Activated T-cell treated with anti-CD3 and anti-CD28 coated beads, Interleukin-2, amount 50 U/mL, for 72 hours (primary cell): ENCODE measurements at places on chromosomes 1 and 21. TPM values are rescaled to one million over a fixed set of nuclear protein-coding genes. Genes with fewer than 3 reads are reported as not detected.

DNA sequence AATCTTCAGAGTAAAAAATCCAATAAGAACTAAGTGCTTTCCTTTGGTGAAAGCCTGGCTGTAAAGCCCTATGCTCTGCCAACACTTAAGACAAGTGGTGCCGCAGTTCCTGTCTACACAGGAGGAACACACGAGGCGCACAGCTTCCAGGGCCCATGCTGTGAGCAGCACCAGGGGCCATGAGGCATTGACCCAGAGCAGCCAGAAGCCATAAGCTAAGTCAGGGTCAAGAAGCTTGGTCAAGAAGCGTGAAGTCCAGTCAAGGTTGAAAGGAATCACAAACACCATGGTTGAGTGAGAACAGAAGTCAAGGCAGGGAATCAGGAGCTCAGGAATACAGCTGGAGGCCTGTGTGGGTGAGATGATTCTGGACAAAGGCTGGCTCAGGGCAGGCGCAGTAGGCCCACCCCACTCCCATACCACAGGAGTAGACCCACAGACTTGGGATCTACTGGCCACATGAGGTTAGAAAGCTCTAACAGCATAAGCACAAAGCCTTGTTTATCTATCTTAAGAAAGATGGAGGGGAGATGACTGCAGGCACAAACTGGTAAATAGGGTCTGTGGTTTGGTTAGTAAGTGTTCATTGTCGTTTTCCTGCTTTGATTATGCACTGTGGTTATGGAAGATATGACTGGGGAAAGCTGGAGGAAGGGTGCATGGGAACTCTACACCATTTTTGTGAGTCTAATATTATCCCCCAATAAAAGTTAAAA is 42.9 kb upstream of the RCAN3 start:
- no peaks in the 10 kb centered on the region for H3K27me3 ChIP-seq
- no peak overlapping the region for H3K4me3 ChIP-seq
- peaks cover 27% of the 10 kb centered on the region for H3K4me1 ChIP-seq
- DNase-seq = no peak

The SNAP47 gene
- 35.3 TPM for total RNA-seq

The PGBD5 gene
- 0.12 TPM for total RNA-seq

DNA sequence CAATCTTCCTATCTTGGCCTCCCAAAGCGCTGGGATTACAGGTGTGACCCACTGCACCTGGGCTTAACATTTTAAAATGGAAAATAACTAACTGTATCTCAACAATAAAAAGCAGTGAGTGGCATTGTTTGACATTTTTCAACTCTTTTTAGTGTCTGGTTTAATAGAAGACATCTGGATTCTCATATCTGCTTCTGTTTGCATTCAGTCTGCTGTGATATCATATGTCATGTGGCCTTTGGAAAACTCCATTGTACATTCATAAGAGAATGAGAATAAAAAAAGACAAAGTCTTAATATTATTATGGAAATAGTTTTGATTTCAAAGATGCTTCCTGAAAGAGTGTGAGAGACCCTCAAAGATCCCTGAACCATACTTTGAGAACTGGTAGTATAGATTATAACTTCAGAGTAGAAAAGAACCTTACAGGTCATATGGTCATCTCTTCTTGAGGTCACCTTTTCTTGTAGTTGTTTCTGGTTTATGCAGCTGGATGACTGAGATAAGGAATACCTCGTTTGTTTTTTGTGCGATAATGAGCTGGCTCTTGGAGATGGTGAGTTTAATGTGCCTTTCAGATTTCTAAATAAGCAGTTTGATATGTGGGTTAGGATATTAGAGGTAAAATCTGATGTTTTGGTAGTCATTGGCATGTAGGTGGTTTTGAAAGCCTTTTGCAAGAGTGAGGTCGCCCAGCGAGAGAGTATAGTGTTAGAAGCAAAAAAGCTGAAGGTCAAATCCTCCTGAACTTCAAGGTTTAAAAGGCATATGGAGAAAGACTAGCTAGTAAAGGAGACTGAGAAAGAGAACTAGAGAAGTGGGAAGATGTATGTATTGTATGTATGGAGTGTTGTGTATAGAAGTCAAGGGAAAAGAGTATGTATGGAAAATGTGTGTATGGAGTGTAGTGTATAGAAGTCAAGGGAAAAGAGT is 17.2 kb downstream of the CEP350 start:
- peaks cover 2% of the 10 kb centered on the region for H3K36me3 ChIP-seq
- no peak overlapping the region for H3K27ac ChIP-seq
- H3K27me3 ChIP-seq = no peaks in the 10 kb centered on the region
- H3K4me3 ChIP-seq = no peak overlapping the region

The DIPK1A gene
- 9.3 TPM for total RNA-seq

- H3K4me1 ChIP-seq = no peaks in the 10 kb centered on the region
- peak overlapping the region; percentile 33 for H3K27ac ChIP-seq
- no peaks in the 10 kb centered on the region for H3K27me3 ChIP-seq
- no peak overlapping the region for H3K4me3 ChIP-seq
Observed at GRCh38 chr1:30965924-30966599, 57.5 kb upstream of the SDC3 start.

- peaks cover 64% of the 10 kb centered on the region for H3K27me3 ChIP-seq
- H3K4me1 ChIP-seq = peaks cover 12% of the 10 kb centered on the region
- no peak overlapping the region for H3K27ac ChIP-seq
- H3K36me3 ChIP-seq = no peaks in the 10 kb centered on the region
- H3K4me3 ChIP-seq = peak overlapping the region; percentile 61
Observed at GRCh38 chr1:14599800-14600199, 1.3 kb downstream of the KAZN start.

GRCh38 chr1:200304171-200304570 is 105.7 kb downstream of the ZNF281 start:
- no peak overlapping the region for H3K27ac ChIP-seq
- H3K4me3 ChIP-seq = no peak overlapping the region
- peaks cover 16% of the 10 kb centered on the region for H3K4me1 ChIP-seq
- H3K27me3 ChIP-seq = peaks cover 30% of the 10 kb centered on the region
- no peak for DNase-seq
- H3K36me3 ChIP-seq = no peaks in the 10 kb centered on the region

GRCh38 chr1:153805886-153806719 is 30.9 kb downstream of the SLC27A3 start:
- no peaks in the 10 kb centered on the region for H3K36me3 ChIP-seq
- no peak for DNase-seq
- peak overlapping the region; percentile 99 for H3K27ac ChIP-seq
- H3K4me1 ChIP-seq = peaks cover 41% of the 10 kb centered on the region
- H3K4me3 ChIP-seq = peak overlapping the region; percentile 93
- H3K27me3 ChIP-seq = no peaks in the 10 kb centered on the region

GRCh38 chr1:161420763-161421455 is 53.2 kb upstream of the CFAP126 start:
- no peak overlapping the region for H3K27ac ChIP-seq
- peak overlapping the region; percentile 70 for H3K4me3 ChIP-seq

DNA sequence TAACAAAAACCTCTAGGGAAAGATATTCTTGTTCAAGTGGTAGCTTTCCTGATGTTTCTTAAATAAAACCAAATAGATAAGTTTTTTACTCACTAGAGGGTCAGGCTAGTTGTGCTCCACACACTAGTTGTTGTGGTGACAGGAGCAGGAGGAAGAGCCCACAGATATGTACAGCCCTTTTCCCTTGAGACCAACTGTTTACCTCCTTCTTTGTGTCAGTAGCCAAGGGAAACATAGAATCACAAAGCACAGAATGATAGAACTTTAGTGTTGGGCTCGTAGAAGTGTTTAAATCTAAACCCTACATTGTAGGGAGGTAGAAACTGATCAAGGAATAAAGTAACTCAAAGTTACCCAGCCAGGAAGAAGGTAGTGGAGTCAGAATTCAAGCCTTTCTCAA is 309.0 kb downstream of the CTH start:
- no peaks in the 10 kb centered on the region for H3K27me3 ChIP-seq
- H3K4me1 ChIP-seq = no peaks in the 10 kb centered on the region
- no peak overlapping the region for H3K27ac ChIP-seq
- no peaks in the 10 kb centered on the region for H3K36me3 ChIP-seq
- DNase-seq = no peak

The CD247 gene
- 178 TPM for total RNA-seq

GRCh38 chr1:19035377-19036040 is 79.0 kb upstream of the IFFO2 start:
- DNase-seq = no peak
- peaks cover 25% of the 10 kb centered on the region for H3K27me3 ChIP-seq
- no peak overlapping the region for H3K27ac ChIP-seq
- H3K36me3 ChIP-seq = no peaks in the 10 kb centered on the region
- no peaks in the 10 kb centered on the region for H3K4me1 ChIP-seq
- no peak overlapping the region for H3K4me3 ChIP-seq

The SLC2A5 gene
- not detected for total RNA-seq

The PKP1 gene
- not detected for total RNA-seq

DNA sequence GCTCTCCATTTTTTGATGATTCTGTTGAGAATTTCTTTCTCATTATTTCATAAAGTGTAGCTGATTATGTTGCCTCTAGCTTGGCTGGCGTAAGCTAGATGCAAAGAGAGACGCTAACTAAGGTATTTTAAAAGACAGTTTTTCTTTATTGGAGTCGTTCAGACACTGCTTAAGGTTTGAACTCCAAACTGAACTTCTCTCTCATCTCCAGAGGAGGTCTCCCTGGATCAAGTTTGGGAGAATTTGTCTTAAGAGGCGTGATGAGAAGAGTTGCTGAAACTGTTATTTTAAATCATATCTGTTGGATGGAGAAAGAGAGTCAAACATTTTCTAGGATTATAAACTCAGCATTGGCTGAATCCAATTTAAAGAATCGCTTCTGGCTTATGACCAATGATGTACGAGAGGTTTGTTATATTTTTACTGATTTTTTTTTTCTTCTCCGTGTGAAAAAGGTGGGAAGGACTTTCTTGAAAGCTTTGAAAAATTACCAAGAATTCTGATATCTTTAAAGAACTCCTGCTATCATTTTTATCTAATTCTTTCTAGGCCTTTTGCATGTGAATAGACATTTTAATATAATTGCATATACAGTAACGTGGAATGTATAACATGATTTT is 34.0 kb downstream of the MAP3K7CL start:
- H3K36me3 ChIP-seq = no peaks in the 10 kb centered on the region
- no peaks in the 10 kb centered on the region for H3K4me1 ChIP-seq
- no peak for DNase-seq
- H3K27ac ChIP-seq = peak overlapping the region; percentile 26

DNA sequence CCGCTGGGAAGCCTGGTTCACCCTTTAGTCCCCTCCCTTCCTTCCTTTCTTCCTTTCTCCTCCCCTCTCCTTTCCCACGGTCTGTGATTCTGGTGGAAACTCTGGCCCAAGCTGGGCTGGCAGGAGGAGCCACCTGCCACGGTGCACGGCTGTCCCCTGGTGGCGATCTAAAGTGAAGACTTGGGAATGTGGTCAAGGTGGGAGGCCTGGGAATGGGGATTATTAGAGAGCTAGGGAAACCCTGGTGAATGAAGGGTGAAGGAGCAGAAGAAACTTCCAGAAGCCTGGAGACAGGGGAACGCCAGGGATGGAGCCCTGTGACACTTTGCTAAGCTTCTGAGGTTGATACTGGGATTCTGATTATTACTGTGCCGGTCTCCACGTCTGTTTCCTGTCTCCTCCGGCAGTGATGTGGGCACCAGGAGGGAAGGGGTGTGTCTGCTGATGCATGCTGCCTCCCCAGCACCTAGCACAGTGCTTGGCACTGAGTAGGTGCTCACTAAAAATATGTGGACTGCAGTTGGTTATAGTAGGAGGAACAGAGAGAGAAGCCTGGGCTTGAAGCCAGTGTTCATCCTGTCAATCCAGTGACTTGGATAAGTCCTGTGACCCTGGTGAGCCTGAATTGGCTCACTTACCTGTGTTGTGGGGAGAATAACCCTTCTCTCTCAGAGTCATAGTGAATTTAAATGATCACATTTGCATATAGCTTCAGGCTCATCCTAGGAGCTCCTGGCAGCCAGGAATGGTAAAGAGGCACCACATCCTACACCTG is 71.2 kb upstream of the NBPF3 start:
- no peak overlapping the region for H3K27ac ChIP-seq
- peak; percentile 54 for DNase-seq
- H3K27me3 ChIP-seq = no peaks in the 10 kb centered on the region
- H3K36me3 ChIP-seq = no peaks in the 10 kb centered on the region

DNA sequence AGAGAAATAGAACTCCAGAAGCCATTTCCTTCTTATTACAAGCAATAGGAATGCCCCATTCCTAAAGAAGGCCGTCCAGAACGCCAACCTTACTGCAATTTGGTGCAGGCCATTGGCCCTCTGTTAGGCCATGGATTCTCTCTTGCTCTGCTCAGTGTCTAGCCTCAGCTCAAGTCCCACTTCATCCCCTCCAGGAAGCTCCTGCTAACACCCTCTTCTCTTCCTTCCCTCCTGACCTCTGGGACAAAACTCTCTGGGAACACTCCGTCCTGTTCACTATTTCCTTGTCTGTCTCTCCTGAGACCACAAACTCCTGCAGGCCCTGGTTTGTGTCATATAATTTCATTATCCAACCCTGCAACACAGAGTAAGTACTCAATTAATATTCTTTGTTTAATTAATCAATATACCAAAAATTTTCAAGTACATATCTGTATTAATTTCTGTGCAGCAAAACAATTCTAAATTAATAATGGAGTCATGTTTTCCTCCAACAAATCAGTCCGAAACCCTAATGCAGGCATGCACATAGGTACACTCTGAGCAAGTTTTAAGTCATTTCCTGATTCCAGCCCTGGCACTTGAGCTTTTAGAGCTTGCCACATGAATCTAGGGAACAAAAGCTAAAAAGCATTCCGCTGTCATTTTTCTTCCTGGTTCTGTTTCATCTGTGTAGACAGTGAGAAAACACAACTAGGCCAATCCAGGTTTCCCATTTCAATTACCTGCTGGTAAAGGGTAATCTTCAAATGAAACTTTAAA is 245.3 kb downstream of the SETD4 start:
- no peaks in the 10 kb centered on the region for H3K4me1 ChIP-seq
- no peaks in the 10 kb centered on the region for H3K36me3 ChIP-seq
- no peaks in the 10 kb centered on the region for H3K27me3 ChIP-seq
- no peak overlapping the region for H3K27ac ChIP-seq
- H3K4me3 ChIP-seq = no peak overlapping the region
- DNase-seq = no peak

The KRTAP20-4 gene
- total RNA-seq = not detected

The DPT gene
- total RNA-seq = not detected

GRCh38 chr1:229819091-229819490 is 193.0 kb downstream of the URB2 start:
- no peaks in the 10 kb centered on the region for H3K4me1 ChIP-seq
- H3K36me3 ChIP-seq = no peaks in the 10 kb centered on the region
- DNase-seq = no peak
- peaks cover 29% of the 10 kb centered on the region for H3K27me3 ChIP-seq
- H3K27ac ChIP-seq = no peak overlapping the region

- no peaks in the 10 kb centered on the region for H3K36me3 ChIP-seq
- H3K27ac ChIP-seq = no peak overlapping the region
- no peaks in the 10 kb centered on the region for H3K4me1 ChIP-seq
- H3K27me3 ChIP-seq = peaks cover 8% of the 10 kb centered on the region
- H3K4me3 ChIP-seq = no peak overlapping the region
Observed at GRCh38 chr1:15186846-15187151, 33.3 kb downstream of the TMEM51 start.

The AMY1B gene
- total RNA-seq = not detected

The NT5C1A gene
- total RNA-seq = not detected

- no peak overlapping the region for H3K27ac ChIP-seq
- DNase-seq = no peak
- H3K36me3 ChIP-seq = no peaks in the 10 kb centered on the region
- peaks cover 20% of the 10 kb centered on the region for H3K27me3 ChIP-seq
- H3K4me3 ChIP-seq = no peak overlapping the region
Observed at GRCh38 chr1:214029796-214030195, 42.0 kb downstream of the PROX1 start.

GRCh38 chr21:34642211-34643075 is 26.4 kb upstream of the CLIC6 start:
- H3K27ac ChIP-seq = no peak overlapping the region
- no peak for DNase-seq
- no peak overlapping the region for H3K4me3 ChIP-seq
- peaks cover 2% of the 10 kb centered on the region for H3K36me3 ChIP-seq

The OR2G6 gene
- not detected for total RNA-seq
